Mucosa of descending colon (tissue), 3 donors: ENCODE measurements at places on chromosomes 5 and 9. TPM values are rescaled to one million over a fixed set of nuclear protein-coding genes. Genes with fewer than 3 reads are reported as not detected.

The SPINK4 gene
- total RNA-seq: 33.3 TPM

The DMGDH gene
- 1.2 TPM for total RNA-seq

The IFNA13 gene
- not detected for total RNA-seq

The VLDLR gene
- total RNA-seq: 9.9 TPM

The C5orf52 gene
- 5.7 TPM for total RNA-seq

DNA sequence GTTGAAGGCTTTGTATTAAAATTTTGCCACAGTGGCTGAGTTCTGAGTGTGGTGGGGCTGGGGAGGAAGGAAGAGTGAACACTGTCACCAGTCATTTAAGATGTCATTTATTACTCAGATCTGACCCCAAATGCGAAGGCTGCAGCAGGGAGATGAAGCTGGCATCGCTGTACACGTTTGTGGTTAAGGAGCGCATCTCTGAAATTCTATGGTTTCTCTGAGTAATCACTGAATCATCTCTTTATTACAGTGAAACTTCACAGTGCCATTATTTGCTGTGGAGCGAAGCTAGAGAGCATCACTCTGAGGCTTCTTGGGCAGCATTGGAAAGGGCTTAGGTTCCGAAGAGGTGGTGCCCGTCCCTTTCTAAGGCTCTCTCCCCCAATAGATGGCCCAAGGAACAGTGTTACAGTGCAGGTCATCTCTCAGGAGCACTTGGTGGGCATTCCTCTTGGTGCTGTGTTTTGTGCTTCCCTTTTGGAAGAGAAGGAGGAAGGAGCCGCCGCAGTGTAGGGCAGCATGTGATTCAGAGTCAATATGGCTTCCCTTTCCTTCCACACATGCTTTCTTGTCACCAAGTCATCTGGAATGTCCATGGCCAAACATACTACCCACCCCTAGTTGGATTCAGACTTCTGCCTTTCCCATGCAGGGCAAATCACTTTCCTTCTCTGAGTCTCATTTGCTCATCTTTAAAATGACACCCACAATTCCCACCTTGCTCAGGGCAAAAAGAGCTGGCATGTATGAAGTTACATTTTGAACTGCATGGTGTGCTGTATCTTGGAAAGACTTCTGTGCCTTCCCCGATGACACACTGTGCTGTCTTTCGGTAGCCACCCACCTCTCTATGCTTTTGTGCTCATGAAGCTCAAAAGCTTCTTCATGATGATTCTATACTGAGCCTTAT lies 9.3 kb upstream of the TEX48 start:
- no peak for DNase-seq

GRCh38 chr9:137114220-137114612 lies 317 bp downstream of the DPP7 start:
- no peak for DNase-seq

DNA sequence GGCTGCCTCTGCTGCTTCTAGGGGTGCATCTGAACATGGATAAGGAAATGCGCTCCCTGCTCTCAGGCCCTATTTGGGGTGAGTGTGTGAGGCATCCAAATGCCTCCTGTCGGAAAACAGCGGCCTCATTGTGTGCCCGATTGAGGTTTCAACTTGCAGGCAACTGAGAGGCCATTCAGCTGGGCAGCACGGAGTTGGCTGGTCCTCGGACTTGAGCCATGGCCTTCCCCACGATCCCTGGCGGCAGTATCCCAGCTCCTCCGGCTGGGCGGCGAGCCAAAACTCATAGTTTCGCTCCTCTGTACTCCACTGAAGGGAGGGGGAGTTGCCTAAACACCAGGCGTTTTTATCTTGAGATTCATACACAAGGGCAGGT lies 597.3 kb upstream of the SGCD start:
- no peak for DNase-seq

DNA sequence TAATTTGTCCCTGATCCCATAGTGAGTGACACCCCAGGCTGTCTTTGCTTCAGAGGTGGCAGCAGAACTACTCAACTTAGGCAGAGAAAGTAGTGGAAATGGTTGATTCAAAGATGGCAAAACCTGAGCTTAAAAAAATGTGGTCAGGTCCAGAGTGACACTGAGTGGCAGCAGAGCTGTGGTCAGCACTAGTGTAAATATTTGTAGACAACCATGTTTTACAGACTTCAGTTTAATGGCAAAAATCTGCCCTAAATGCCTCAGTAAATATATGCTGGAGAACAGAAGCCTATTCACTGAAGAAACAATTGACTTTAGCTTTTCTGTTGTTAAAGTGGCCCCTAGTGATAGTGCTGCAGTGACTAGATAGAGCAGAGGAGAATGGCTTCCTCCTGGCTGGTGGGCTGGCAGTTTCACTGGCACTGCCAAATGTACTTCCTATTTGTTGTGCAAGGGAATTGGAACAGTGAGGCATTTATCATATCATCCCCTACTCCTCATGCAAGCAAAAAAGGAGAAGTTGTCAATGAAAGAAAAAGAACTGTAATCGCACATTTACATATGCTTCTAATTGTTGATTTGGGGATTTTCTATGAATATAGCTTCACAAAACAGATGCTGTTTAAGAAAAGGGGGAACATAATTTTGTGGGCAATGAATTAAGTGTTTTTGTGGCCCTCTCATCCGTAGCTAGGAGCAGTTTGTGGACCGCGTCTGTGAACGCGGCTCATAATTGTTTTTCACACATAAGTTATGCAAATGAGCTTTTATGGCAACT lies 12.0 kb downstream of the PBX3 start:
- DNase-seq: no peak

DNA sequence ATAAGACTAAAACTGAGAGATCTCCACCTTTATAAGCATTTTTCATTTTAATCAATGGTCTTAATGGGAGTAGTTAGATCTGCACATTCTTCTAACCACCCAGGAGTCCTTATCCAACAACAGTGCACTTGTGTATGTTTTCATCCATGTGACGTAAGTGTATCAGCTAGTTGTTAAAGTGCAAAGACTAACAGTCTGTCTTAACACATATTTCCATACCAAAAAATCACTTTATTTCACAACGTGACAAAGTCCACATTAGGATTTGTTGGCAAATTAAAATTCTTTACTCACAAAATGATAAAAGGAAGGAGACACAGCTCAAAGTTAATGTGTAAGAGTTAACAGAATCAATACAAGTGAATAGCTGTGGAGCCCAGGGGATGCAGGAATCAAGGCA lies 1.9 kb upstream of the SMC2 start:
- no peak for DNase-seq

- DNase-seq: no peak
Observed at GRCh38 chr5:143428738-143429420, 25.4 kb upstream of the NR3C1 start.

GRCh38 chr9:89104821-89105220 lies 73.8 kb downstream of the SHC3 start:
- DNase-seq: no peak

DNA sequence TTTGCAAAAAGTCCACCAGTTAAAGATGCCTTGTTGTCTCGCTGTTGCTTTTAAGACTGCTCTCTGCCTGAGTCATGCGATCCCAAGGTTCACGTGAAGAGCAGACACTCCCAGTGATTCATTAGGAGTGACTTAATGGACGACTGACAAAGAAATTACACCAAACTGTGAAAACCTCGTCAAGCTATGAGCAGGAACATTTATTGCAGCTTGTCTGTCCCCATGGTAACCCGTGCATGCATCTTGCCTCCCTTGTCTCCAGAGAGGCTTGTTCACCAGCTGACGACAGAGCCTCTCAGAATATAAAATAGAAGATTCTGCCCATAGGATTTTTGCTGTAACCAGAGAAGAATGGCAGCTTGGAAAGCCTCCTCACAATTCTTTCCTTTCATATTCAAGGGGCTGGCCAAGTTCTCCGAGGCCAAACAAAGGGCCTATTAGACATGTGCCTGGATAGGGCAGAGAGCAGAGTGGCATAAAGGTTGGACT lies 352.7 kb downstream of the SPOCK1 start:
- DNase-seq: no peak

GRCh38 chr5:127863610-127864395 lies 160.6 kb downstream of the CCDC192 start:
- DNase-seq: no peak
